ENCODE measurements at places on chromosomes 6 and 20.

GRCh38 chr6:153698001-153698400 lies 341.0 kb upstream of the OPRM1 start:
- no peak for DNase-seq

GRCh38 chr6:169839898-169840631 lies 88.6 kb downstream of the ERMARD start:
- no peak for DNase-seq

DNA sequence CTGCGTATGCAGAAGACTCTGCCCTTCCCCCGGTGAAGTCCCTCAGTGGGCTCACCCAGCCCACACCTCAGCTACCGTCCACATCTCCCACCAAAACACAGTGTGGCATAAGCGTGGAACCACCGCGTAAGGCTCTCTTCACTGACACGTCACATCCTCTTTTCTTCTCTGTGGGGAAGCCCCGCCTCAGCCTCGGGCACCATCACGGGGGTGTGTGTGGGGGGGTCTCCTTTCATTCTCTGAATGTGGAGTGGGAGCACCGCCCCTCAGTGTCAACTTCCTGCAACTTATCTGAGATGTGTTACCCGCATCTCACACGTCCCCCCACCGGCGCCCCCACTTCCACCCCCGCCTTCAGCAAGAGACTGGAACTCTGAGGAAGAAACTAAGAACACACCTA lies 388.4 kb upstream of the JARID2 start:
- DNase-seq: peak; percentile 67

- DNase-seq: no peak
Measured at GRCh38 chr6:118719351-118720124, 68.1 kb upstream of the CEP85L start.

DNA sequence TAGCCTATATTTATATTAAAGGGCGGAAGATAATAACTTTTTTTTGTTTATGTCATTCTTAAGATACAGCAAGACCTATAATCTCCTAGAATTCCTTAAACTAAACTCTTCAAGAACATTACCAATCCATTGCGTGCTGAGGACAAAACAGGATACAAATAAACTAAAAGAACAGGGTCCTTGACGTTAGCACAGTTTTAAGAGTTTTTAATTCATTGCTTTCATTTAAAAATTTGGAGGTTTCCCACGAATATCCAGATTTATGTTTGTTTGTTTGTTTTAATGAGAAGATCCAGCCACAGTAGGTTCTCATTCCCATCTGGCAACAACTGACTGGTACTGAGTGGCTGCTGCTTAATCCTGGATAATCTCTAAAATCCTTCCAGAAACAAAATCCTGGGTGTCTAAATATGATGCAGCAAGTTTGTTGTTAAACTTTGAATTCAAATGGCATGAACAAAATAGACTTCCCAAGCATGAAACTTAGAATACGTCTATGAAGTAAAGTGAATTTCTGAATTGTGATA lies 153.7 kb downstream of the HACE1 start:
- DNase-seq: no peak

GRCh38 chr20:4189375-4189774 lies 174.0 kb upstream of the RNF24 start:
- no peak for DNase-seq

DNA sequence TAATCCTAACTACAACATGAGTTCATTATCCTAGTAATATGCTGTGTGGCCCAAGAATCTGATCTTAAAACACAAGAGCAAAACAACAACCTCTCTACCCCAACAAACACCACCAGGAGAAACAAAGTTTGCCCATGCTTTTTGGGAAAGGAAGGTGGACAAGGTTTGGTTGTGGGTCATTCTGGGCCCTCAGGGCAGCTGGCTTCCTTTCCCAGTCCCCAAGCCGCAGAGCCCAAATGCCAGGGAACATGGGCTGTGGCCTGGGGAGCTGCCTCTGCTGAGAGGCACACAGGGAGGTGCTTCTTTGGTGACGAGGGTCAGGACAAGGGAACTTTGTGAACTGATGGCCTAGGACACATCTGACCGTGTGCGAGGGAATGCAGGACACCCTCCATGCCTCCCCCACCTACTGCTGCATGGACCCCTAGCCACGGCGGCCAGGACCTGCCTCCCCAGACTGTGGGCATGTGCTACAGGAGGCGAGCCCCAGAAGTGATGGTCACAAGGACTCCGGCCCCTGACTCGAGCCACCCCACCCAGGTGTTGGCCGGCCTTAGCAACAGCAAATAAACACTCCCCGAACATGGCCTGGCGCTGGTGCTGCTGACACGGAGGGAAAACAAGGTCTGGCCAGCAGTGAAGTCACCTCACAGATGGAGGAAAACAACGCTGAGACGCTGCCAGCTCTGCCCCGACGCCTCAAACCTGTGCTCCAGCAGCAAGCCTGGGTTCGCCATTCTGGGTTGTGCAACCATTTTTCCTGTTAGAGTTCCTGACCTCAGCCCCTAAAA lies 55.6 kb downstream of the RRBP1 start:
- no peak for DNase-seq

GRCh38 chr20:14855171-14855570 lies 517.8 kb upstream of the FLRT3 start:
- DNase-seq: no peak

DNA sequence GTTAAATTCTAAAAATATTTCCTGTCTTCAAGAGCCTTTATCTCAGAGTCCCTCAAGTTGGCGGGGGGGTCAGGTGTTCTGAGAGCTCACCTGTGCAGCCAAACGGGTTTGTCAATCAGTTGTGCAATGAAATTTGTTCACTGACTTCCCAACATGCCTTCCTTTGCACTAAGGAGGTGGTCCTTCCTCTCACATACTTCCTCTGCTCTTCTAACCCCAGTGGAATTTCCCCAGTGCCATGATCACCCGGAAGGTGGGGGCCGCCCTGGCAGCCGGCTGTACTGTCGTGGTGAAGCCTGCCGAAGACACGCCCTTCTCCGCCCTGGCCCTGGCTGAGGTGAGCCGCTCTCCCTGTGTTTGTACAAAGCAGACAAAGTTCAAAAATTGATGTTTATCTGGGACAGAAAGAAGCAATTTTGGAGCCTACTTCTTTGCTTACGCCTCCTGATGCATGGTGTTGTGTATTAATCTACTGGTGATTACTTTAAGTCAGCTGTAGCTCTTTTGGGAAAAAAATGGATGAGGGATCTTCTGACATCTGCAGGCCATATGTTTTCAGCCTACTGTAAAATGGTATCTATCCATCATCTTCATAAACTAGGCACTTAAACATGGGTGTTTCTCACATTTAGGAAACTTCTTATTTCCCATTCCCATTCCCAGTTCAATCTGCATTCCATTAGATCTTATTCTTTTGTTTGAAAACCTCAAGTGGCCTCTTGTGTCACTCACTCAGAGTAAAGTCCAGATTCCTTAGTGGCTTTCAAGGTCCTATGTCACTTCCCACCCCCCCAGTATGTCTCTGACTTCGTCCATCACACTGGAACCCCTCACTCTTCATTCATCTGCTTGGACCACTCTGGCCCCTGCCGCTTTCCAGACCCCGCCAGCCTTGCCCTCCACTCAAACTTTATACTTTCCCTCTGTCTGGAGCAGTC lies 10.1 kb downstream of the ALDH5A1 start:
- DNase-seq: no peak

DNA sequence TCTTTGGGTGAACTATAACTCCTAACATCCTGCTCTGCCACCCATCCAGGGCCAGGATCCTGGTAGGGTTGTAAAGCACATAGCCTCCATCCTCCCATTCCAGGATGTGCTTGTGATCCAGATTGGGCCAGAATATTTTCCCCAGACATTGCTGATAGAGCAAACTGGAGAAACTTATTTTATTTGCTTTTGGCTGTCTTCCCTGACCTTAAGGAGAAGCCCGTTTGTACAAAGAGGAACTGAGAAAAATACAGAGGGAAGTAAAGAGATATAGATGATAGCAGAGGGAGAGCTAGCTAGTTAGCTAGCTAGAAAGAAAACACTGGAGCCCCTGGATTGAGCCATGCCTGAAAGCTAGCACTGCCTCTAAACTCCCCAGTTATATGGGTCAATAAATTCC lies 9.0 kb upstream of the HDAC2 start:
- DNase-seq: no peak

GRCh38 chr6:96992343-96992730 lies 67.8 kb downstream of the KLHL32 start:
- no peak for DNase-seq

GRCh38 chr6:71531006-71531405 lies 242.4 kb downstream of the OGFRL1 start:
- no peak for DNase-seq

- no peak for DNase-seq
Measured at GRCh38 chr6:90035047-90035723, 140.9 kb downstream of the GJA10 start.

DNA sequence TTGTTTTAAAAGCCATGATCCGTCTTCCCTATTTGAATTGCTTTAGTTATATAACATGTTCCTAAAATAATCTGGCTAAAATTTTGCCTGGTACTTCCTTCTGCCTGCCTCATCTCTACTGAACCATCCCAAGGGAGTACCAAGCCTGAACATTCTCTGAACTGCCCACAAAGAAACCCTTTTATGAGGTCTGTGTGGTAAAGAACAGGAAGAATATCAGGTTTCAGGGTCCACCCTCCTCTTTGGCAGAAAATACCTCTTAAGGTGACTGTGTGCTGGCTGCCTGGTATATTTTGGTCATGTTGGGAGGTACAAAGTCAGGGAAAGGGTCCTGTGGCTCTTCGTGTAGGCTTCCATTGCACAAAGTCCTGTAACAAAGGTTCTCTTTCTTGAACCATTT lies 574.1 kb upstream of the CHD6 start:
- DNase-seq: no peak

DNA sequence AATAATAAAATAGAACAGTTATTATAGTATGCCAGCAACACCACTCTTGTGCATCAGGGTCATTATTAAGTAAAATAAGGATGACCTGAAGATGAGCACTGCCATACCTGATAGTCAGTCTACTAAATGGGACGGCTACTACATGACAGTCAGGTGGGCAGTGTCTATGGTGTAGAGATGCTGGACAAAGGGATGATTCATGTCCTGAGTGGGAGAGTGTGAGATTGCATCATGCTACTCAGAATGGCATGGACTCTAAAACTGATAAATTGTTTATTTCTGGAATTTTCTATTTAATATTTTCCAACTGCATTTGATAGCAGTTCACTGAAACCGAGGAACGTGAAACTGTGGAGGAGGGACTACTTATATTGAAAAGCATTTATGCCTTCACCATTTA lies 38.8 kb downstream of the SNX9 start:
- DNase-seq: no peak

- DNase-seq: peak; percentile 94
Measured at GRCh38 chr6:152983637-152984512, 1.0 kb upstream of the FBXO5 start.

- DNase-seq: no peak
Measured at GRCh38 chr6:132952031-132952867, 137.9 kb downstream of the RPS12 start.

DNA sequence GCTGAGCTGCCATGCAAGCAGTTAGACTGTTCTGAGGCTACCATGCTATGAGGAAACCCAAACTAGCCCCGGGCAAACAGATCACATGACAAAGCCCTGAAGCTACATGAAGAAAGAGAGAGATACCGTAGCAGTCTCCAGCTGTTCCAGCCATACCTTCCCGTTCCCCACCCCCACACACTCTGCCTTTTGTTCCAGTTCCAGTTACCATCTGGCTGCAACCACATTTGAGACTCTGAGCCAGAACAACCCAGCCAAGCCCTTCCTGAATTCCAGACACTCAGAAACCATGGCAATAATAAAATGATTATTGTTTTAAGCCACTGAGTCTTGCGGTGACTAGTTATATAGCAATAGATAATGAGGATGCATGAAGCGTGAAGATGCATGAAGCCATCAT lies 28.3 kb downstream of the RIN2 start:
- no peak for DNase-seq

DNA sequence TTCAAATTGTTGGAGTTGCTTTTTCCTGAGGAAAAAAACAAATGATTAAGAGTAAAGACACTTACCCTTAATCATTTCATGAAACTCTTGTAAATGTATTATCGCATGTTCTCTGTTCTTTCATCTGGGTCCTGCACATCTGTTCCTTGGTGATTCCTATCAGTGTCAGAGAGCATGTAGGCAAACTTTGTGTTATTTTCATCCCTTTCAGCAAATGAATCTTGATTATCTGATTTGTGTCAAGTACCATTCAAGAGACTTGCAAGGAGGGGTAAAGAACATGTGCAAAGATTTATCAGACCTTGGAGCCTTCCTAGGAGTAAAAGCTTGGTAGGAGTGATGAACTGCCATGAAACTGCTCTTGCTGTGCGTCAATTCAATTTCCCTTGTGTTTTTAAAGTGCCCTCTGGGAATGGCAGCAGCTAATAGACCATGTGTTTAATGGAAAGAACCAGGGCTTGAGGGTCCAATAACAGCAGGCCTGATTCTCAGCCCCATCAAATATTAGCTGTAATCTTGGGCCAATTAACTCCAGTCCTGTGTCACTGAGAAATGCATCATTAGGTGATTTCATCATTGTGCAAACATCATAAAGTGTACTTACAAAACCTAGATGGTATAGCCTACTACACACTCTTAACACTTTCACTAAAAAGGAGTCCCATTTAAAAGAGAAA lies 118.9 kb upstream of the CEP85L start:
- no peak for DNase-seq

DNA sequence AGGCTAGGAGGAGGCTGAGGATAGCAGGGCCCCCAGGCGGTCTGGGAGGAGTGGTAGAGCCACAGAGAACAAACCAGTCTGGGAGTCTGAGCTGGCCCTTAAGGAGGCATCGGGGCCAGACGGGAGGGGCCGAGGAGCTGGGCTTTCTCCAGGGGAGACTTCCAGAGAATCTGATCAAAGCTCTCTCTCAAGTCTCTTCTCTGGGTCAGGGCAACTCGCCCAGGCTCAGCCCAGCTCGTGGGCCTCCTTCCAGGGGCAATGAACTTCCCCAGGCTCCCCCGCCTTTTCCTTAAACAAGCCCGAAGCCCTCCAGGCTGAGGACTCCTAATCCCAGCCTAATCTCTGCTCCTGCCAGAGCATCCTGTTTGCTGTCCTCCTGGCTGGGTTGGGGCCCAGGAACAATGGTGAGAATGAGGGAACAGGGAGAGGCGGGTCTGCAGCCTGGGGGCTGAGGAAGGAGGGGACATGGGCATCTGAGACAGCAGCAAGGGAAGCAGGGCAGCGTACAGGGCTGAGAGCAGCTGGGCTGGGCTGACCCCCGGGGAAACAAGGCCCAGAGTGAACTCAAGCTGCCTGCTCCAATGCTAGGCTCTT lies 173.6 kb downstream of the ANKRD60 start:
- no peak for DNase-seq

DNA sequence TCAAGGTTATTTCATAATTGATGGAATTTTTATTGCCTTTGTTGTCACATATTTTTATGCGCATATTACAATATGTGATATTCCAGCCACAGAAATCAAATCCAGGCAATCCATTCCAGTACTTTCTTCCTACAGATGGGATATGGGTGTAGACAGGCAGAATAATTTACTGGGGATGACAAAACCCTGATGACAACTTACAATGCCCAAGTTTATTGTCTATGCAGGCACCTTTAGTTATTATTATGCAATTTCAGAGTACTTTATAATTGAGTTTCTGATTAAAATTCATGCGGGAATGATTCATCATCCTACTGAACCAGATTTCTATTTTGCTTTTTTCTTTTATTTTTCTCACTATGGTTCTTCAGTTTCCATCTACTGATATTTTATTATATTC lies 358.7 kb downstream of the LMBRD1 start:
- DNase-seq: no peak

All from stimulated activated CD4-positive, alpha-beta T cell treated with anti-CD3 and anti-CD28 coated beads, Interleukin-12 subunit alpha, Interleukin-12 subunit beta, amount 100 ng/mL, for 4 hours (primary cell).